ENCODE measurements at places on chromosomes 11 and 22.
A peak's percentile ranks its signal among the peaks of the same experiment; 100 is the strongest.

DNA sequence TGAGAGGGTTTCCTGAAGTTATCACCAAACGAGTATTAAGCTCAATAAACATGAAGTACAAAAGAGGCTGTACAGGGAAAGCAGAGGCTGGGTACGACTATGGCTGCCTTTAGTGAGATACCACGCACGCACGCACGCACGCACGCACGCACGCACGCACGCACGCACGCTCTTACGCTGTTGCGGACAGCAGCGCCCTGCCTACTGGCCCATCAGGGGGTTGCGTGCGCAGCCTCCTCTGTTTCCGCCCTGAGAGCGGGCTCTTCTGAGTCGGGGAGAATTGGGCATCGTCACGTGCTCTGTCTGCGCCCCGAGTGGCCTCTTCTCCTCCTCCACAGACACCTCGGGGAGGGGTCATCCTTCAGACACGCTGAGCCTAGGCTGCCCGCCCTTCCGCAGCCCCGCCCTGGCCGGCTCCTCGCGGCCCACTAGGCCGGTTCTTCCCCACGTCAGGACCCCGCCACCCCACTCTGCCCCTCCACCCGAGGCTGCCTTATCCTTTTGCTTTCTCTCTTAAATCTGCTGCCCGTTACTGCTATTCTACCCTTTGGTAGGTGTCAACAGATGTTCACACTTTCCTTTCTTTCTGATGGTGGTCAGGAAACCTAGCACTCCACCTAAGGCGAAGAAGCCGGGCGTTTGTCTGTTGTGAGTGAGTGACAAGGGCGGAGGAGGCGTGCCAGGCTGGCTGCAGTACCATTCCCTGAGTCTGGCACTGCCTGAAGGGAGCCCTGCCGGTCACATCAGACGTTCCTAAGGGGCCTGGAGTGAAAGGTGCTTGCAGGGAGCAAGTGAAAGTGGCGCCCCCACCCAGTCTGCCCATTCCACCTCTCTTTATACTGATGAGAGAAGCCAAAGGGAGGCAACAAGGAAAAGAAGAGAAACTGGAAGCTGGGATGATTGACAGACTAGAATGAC is 300.4 kb upstream of the B3GAT1 start:
- DNase-seq, result no peak

- peak; percentile 40 for DNase-seq
Observed at GRCh38 chr22:25564979-25565677, 653 bp downstream of the GRK3 start.

GRCh38 chr22:26785932-26786331 is 128.5 kb downstream of the MIAT start:
- no peak for DNase-seq

DNA sequence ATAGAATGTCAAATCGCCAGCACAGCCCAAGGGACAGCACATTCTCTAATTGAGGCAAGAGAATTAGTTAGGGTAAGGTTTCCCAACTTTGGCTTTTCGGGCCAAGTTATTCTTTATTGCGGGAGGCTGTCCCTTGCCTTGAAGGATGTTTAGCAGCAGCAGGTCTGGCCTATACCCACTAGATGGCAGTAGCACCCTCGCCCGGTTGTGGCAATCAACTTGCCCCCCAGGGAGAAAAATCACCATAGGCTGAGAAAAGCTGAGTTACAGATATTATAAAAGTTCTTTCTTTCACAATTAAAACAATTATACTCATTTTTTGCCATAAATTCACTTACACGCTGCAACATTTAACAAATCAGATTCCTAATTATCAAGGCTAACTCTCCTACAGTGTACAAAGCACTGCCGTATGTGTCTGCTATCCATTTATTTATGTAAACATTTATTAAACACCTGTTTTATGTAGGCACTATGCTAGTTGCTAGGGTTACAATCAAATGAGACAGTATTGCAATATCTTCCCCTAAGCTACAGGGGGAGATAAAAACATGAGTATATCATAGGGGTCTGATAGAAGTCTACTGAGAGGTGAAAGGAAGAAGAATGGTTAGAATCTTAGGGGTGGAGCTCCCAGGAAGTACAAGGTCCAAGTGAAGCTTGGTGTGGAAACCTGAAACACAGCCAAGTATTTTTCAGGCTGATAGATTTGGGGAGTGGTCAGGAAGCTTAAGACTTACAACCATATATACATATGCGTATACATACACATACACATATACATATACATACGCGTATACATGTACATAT is 452.3 kb downstream of the RAB38 start:
- no peak for DNase-seq

- peak; percentile 16 for DNase-seq
Observed at GRCh38 chr11:120532082-120532831, 20.7 kb downstream of the GRIK4 start.

DNA sequence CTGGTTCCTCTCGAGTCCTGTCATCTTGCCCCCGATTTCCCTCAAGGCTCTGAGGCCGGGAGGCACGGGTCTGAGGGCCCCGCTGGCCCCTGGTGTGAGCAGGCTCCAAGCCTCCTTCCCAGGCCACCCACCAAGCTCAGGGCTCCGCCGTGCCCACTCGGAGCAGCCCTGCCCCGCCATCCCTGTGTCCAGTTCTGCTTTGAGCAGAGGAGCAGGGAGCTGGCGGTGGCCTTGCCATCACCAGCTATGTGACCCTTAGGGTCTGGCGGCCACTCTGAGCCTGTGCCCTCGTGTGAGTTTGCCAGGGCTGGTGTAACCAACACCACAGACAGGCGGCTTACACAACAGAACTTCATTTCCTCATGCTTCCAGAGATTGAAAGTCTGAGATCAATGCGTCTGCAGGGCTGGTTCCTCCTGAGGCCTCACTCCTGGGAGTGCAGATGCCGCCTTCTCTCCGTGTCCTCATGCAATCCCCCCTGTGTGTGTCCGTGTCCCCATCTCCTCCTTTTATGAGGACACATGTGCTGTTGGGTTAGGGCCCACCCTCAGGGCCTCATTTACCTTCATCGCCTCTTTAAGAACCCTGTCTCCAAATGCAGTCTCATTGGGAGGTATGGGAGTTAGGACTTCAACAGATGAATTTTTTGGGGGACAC is 36.5 kb upstream of the CELSR1 start:
- DNase-seq, result peak; percentile 25

DNA sequence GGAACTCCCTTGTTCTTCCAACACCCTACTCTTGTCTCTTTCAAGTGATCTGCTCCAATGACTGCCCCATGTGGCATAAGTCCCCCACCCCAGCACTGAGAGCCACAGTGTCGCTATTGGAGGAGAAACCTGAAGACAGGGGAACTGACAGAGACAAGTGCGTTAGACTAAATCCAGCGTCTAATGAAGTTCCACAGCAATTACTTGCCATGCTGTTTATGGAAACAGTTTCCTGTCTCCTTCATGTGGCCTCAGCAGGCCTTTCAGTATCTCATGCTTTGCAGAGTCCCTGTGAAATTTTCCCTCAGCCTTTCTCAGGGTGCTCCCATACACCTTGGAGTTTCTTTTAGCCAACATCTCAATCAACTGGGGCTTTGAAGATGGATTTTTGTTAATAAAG is 277.4 kb downstream of the ETS1 start:
- DNase-seq, result no peak

- peak; percentile 64 for DNase-seq
Observed at GRCh38 chr11:36376888-36377758, 81.0 kb downstream of the PRR5L start.

GRCh38 chr11:111814106-111814505 is 47.9 kb upstream of the PPP2R1B start:
- DNase-seq, result no peak

- DNase-seq, result peak; percentile 75
Observed at GRCh38 chr22:29503811-29504372, 23.9 kb downstream of the NEFH start.

- no peak for DNase-seq
Observed at GRCh38 chr11:45383224-45383623, 97.1 kb upstream of the SYT13 start.

DNA sequence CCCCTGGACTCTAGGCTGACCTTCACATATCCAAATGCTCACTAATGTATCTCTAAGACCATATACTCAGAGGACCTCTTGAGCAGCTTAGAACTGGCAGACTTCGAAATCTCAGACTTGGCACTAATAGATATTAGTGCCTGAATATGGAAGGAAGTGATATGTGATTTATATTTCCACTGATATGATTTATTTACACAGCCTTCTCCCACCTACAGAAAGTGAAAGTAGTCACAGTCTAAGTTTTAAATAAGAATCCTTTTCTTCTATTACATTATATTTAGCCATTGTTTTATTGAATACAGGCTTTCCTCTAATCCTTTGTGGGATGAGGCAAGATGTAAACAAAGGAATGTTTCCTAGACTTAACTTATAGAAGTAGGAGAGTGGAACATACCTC is 6.7 kb upstream of the NAV2 start:
- DNase-seq, result no peak
